Putamen (tissue), 1 donor: ENCODE measurements at places on chromosomes 3 and 15.

- DNase-seq: no peak
Observed at GRCh38 chr15:100821327-100821726, 58.3 kb upstream of the ALDH1A3 start.

GRCh38 chr3:185759512-185759911 is 65.3 kb downstream of the IGF2BP2 start:
- DNase-seq: no peak

GRCh38 chr3:137330246-137330645 is 372.5 kb downstream of the IL20RB start:
- no peak for DNase-seq

GRCh38 chr3:187296058-187296457 is 4.5 kb upstream of the MASP1 start:
- no peak for DNase-seq

- DNase-seq: no peak
Observed at GRCh38 chr15:59812250-59812870, 123.2 kb upstream of the BNIP2 start.

- DNase-seq: no peak
Observed at GRCh38 chr15:70050970-70051369, 46.7 kb downstream of the TLE3 start.

- DNase-seq: no peak
Observed at GRCh38 chr15:41979493-41980266, 7.3 kb upstream of the EHD4 start.

DNA sequence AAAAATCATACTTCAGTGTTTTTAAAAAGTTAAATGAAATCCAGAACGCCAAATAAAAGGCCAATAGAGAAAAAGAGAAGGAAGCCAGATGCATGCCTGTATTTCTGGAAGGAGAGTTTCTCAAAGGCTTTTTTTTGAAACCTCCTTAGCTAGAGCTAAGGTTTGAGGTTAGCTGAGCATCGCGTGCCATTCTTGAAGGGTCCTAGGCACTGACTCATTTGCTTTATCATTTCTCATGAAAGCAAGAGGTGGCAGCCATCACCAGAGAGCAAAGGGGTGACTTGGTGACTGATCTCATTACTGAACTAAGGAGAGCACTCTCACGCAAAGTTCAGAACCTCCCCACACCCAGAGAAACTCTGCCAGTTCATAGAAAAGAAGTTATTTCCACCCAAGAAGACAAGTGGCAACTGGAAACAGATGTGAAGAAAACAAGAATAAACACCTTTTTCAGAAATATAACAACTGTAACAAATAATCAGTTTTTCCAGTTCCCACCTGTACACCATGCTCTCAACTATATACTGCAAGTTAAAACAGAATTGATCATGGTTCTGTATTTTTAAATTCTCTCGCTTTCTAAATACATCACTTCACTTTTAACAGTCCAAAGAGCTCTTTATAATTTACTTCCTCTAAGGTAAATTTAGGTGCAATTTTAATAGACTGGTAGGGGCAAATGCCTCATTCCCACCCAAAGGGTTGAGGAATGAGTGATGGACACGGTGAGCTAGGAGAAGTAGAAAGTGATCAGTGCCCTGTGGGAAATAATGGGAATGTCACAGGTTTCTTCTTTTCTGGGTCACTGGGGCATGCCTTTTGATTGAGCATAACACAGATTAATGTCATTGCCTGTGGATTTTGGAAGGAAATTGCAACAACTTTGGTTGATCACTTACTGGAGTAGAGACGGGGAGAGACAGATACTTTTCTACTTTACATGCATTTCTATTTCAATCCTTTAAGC is 24.7 kb downstream of the GPR15 start:
- no peak for DNase-seq

- DNase-seq: no peak
Observed at GRCh38 chr3:152910966-152911365, 76.0 kb downstream of the P2RY1 start.

DNA sequence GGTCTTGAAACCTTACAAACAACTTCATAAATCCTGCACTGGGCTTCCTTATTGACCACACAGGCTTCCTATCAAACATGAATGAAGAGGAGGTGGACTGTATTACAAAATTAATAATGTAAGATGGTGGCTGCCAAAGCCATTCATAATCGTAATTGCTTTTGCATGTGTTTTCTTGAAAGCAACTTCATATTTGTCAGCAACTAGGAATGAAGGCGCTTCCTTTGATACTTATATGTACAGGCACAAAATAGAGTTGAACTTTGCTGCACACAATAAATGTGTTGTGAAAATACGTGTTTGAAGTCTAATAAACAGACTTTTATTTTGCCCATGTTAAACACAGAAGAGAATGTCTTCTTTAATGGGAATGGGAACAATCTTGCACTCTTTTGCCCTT is 72.1 kb upstream of the OXTR start:
- no peak for DNase-seq

GRCh38 chr15:74870436-74871215 is 2.5 kb downstream of the SCAMP2 start:
- no peak for DNase-seq

DNA sequence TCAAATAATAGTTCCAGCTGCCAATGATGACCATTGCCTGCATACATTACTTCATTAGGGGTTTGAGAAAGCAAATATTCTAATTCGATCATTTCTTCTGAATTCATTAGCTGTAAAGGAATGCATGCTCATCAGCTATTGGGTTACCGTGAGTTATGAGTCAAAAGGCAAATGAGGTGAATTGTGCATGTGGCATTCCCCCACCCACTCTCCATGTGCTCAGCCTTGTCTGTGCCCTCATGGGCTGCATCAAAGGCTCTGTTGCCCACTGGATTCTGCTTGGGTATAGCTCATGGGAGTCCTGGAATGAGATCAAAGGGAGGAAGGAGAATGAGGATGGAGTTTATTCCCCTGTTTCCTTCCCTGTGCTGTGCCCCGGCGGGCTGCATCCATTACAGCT is 99.3 kb upstream of the CHRNA7 start:
- DNase-seq: no peak

- no peak for DNase-seq
Observed at GRCh38 chr15:74778599-74778970, 3.3 kb upstream of the CSK start.

GRCh38 chr15:42165106-42165505 is 8.7 kb upstream of the PLA2G4F start:
- DNase-seq: no peak

GRCh38 chr3:74273091-74273490 is 341.4 kb downstream of the CNTN3 start:
- no peak for DNase-seq

DNA sequence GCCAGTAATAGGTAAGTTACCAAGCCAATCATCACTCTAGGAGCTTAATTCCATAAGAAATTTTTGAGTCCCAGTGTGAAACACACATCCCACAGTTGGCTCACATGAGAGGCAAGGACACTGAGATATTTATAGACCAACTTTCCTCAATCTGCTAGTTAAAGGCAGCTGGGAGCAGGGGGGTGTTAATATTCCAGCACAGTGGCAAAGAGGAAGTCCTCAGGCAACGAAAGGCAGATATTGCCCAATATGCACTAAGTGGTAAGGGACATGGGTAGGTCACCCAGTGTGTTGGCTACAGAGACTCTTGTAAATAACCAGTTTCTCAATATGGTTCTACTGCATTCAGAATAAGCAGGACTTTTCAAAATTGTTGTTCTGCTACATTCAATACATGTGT is 61.0 kb downstream of the TOP2B start:
- DNase-seq: no peak

DNA sequence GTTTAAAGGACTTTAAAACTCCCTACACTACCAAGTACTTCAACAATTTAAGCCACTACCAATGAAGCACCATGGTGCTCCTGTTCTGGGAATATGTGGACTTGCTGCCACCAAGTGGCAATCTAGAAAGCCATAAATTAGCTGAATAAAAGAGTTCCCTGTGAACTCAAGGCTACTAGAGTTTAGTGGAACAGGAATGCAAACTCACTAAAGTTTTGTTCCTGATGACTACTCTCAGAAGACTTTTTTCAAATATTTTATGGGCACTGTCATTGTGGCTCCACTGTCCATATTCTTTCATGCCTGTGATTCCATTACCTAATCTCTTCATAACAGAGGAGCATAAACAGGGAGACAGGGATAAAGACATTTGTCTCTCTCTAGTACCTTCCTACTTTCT is 63.9 kb downstream of the TMCC1 start:
- peak; percentile 72 for DNase-seq

GRCh38 chr3:20462226-20462625 is 276.2 kb upstream of the SGO1 start:
- no peak for DNase-seq
